ENCODE measurements at places on chromosomes 7 and 10.

GRCh38 chr10:78046711-78047269 lies 13.1 kb downstream of the RPS24 start:
- DNase-seq: no peak

DNA sequence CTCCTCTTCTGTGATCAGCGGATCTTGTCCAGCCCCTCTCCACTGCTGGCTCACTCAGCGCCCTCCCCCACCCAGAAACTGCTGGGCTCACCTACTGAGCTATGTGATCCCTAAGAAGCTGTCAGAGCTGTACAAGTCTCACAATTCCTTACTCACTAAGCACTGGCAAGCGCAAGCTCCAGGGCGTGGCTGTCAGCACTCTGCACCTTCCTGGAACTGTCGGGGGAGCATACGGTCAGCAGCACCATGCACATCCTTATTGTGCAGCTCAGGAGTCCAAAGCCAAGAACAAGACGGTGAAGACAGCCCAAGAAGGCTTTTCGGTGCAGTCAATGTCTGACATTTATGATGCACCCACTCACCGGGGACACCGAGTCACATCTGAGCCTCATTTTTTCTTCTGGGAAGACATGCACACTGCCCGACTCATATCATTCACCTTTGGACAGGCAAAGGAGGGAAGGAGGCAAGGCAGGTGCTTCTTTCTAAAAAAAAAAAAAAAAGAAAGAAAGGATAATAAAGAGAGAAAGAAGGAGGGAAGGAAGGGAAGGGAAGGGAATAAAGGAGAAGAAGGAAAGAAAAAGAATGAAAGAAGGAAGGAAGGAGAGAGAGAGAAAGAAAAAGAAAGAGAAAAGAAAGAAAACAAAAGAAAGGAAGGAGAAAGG lies 56.3 kb downstream of the ASB13 start:
- DNase-seq: no peak

DNA sequence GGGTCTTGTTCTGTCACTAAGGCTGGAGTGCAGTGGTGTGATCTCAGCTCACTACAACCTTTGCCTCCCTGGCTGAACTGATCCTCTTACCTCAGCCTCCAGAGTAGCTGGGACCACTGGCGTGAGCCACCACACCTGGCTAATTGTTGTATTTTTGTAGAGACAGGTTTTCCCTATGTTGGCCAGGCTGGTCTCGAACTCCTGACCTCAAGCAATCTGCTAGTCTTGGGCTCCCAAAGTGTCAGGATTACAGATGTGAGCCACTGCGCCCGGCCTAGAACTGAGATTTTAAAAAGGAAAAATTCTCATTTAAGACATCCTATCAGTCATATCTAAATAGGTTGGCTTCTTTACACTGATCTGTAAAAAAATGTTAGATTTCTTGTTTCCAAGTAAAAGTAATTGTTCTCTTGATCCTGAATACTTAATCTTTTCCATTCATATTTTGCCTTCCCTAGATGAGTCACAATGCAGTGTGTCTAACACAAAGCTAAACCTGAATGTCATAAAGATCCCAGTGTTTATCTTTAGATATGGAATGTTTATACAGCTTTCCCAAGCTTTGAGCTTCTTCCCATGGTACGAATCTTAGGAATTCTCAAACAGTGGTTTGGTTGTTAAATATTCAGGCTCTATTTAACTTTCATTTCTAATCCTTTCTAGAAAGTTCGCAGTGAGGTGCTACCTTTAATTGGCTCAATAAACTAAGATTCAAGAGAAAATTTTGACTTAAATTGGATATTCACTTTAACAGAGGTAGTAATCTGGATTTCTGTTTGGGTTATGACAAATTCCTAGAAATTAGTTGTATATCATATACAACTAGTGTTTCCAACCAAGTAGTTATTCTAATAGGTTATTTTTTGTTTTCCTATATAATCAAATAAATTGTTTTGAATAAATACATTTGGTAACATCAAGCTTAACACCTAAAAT lies 12.1 kb upstream of the LAMB1 start:
- no peak for DNase-seq

GRCh38 chr7:19930851-19931250 lies 157.4 kb upstream of the TMEM196 start:
- no peak for DNase-seq

DNA sequence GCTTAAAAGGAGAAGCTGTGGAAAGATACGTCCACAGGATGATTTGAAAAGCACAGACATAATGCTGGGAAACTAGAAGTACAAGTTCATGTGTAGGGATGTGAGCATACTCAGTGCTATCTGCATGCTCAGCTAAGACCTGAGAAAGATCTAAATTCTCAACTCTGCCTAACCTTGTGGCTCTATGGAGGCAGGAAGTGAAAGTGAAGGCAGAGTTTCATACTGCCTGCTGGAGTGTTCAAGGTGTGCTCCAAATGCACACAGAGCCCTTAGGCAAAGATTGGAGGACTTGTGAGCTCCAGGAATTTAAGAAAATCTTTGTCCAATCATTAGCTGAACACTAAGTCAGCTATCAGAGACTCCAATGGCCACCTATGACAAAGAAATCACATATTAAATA lies 190.9 kb downstream of the RNLS start:
- DNase-seq: no peak

GRCh38 chr7:19830604-19831003 lies 57.2 kb upstream of the TMEM196 start:
- DNase-seq: no peak

Data from occipital lobe (tissue), 3 donors.